GM03348 (cell line): ENCODE measurements at places on chromosomes 11 and 22.

- no peak for DNase-seq
Observed at GRCh38 chr11:92411431-92411830, 186.8 kb downstream of the FAT3 start.

DNA sequence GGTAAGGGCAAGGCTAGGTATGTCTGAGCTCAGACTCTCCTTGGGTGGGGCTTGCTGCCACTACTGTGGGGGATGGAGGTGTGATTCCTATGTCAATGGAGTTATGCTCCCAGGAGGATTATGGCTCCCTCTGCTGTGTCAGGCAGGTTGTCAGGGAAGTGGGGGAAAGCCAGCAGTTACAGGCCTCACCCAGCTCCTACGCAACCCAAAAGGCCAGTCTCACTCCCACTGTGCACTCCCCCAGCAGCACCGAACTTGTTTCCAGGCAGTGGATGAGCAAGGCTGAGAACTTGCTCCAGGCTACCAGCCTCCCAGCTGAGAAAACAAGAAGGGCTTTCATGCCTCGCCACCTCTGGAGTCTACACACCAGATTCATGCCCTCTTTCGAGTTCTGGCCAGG is 18.2 kb downstream of the C11orf91 start:
- DNase-seq = no peak

GRCh38 chr22:18905540-18906409 is at the start of gene DGCR6:
Gene DGCR6, plus strand, starts transcription at chr22:18906320. Its CDS starts 55 bp downstream, at chr22:18906375.
- no peak for DNase-seq

DNA sequence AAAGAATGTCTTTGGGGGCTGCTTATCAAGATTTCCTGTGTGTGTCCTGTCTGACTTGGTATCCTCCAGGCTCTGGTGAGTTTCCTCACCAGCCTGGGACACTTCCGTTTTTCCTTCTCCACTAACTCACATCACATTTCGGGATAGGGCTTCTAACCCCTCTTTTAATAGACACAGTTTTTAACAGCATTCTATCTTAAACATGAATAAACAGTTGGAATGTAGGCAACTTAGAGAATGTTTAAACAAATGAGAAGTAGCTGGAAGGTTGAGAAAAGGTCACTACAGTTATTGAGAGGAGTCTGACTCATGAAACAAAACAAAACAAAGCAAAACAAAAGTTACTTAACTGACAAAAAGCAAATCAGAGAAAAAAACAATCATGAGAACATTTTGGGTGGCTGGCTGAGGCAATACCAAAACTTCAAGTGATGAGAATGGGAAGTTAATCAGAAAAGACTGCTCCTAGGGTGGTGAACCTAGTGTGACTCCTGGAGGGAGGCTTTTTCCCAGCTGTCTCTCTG is 64.7 kb upstream of the CTSC start:
- DNase-seq = peak; percentile 34

- no peak for DNase-seq
Observed at GRCh38 chr11:62477927-62478326, 59.1 kb downstream of the SCGB1A1 start.

- no peak for DNase-seq
Observed at GRCh38 chr11:93858121-93858775, 7.8 kb upstream of the VSTM5 start.

DNA sequence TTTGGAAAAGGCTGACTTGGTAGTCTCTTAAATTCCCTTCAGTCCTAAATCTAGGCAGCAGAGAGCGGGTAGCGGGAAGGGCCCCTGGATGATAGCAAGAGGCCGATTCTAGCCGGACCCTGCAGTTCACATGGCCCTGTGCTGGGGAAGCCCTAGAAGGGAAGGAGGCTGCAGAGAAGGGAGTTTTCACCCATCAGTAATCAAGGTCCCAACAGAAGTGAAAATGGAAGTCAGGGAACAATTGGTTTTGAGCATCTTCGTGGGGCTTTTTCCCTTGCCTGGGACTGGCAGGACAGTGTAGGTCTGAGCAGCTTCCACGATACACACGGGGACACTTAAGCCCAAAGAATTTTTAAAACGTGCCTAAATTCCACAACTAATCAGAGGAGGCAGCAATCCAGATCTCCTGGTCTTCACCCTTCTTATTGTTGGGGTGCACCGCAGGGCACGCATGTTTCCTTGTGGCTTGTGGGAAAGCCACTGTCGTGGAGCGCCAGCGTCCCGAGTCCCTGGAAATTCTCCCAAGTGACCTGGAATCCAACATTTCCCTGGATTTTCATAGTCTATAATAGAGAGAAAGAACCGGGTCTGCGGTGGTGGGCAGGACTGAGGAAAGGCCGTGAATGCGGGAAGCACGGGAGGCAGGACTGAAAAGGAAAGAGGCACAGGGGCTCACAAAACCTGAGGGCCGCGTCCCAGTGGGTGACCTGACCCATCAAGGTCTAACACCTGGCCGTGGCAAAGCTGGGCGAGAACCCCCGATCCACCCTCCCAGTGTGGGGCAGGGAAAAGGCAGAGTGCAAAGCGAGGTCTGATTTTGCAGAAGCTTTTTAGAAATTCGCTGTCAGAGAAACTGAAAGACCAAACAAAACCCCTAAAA is 846 bp upstream of the OAF start:
- DNase-seq = peak; percentile 44

DNA sequence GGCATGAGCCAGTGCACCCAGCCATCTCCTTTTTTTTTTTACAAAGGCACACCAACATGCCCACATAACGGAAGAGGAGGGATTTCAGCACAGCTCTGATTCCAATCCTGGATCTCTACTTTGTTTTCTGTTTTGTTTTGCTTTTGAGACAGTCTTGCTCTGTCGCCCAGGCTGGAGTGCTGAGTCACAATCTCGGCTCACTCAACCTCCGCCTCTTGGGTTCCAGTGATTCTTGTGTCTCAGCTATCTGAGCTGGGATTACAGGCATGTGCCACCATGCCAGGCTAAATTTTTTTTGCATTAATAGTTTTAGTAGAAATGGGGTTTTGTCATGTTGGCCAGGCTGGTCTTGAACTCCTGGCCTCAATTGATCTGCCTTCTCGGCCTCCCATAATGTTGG is 28.1 kb downstream of the VSTM5 start:
- DNase-seq = no peak

- DNase-seq = no peak
Observed at GRCh38 chr11:130892861-130893260, 23.4 kb downstream of the SNX19 start.

DNA sequence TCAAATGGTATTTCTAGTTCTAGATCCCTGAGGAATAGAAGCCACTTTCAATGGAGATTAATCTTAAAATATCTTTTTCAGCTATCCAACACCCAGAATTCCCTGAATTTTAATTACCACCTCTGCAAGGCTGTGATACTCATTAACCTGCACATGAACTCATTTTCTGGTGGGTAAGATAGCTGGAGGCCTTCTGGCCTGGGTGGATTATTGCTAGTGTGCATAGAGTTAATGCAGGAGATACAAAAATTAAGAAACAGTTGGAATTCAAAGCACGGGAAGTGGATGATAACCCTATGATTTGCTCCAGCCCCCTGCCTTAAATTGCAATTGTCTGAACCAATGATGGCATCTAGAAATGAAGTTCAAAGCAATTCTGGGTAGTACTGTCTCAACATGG is 115.0 kb downstream of the ATG16L2 start:
- DNase-seq = no peak

DNA sequence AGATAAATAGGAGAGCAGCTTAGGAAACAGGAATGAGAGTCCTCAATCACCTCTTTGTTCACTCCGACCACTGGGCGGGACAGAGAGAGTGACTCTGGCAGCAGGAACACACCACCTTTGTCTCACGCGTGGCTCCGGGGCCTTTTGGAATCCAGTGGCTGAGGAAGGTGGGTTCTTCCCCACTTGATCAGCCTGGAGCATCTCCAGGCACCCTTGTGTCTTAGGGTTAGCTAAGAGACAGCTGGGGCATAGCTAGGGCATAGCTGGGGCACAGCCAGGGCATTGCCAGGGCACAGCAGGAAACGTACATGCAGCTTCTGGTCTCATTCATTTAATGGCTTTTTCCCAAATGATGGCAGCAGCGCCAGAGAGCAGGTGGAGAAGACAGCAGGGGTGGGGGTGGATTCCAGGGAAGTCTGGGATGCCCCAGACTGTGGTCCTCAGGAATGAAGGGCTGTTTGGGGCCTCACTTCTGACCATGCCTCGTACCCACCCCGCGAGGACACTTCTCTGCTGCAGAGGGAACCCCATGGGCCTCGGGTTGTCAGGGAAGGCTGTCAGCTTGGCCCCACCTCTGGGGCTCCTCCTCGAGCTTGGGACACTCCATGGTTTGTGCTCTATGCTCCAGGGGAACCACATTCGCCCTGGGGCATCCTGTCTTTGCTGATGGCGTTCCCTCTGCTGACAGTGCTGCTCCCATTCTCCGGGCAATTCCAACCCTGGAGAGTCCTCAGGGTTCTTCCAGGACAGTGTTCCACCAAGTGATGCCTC is 30.4 kb upstream of the SHANK2 start:
- no peak for DNase-seq

DNA sequence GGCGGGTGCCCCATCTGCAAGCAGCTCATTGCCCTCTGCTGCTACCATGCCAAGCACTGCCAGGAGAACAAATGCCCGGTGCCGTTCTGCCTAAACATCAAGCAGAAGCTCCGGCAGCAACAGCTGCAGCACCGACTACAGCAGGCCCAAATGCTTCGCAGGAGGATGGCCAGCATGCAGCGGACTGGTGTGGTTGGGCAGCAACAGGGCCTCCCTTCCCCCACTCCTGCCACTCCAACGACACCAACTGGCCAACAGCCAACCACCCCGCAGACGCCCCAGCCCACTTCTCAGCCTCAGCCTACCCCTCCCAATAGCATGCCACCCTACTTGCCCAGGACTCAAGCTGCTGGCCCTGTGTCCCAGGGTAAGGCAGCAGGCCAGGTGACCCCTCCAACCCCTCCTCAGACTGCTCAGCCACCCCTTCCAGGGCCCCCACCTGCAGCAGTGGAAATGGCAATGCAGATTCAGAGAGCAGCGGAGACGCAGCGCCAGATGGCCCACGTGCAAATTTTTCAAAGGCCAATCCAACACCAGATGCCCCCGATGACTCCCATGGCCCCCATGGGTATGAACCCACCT is 28.0 kb upstream of the L3MBTL2 start:
- DNase-seq = no peak

DNA sequence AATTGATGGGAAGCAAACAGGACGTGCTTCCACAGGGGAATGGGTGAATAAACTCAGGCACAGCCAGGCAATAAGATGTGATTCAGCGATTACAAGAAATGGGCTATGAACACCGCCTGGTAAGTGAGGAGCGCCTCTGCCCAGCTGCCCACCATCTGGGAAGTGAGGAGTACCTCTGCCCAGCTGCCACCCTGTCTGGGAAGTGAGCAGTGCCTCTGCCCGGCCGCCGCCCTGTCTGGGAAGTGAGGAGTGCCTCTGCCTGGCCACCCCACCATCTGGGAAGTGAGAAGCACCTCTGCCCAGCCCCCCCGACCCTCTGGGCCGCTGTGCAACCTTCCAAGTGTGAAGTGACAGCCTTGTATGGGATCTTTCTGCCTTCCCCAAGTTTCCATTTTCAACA is 73.2 kb upstream of the PRR5 start:
- DNase-seq = no peak

DNA sequence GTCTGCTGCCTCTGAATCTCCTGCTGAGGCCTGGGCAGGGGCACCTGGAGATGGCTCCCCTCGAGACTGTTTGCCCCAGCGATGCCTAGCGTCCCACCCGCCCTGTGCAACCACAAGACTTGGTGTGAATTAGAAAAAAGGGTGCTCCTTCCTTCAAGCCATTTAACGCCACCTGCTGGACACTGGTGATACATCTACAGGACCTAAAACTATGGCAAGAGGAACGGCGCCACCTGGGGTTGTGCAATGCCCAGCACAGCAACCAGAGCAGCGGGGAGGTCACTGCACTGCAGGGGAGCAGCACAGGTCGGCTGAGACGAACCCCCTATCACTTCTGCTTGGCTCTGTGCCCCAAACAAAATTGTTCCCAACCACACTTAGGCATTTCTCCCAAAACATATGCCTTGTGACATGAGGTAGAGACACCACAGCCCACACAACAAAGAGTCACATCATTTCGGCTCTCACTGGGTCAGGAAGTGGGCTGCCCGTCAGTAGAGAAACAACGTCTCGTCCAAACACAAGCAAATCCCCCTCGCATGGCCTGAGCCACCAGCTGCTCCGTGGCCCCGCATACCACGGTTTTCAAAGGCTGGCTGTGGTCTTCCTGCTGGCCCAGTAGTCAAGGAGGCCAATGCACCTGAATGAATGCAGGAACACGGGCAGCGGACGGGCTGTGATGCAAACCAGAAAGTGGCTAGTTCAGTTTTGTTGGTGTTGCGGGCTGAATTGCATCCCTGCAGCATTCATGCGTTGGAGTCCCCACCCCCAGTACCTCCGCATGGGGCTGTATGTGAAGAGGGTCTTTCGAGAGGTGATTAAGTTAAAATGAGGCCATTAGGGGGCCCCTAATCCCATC is 171.9 kb downstream of the SHANK2 start:
- DNase-seq = peak; percentile 77

- DNase-seq = no peak
Observed at GRCh38 chr11:59380263-59381059, 21.8 kb downstream of the OR5AN1 start.

GRCh38 chr22:24583221-24584165 is 9.4 kb downstream of the LRRC75B start:
- peak; percentile 31 for DNase-seq

DNA sequence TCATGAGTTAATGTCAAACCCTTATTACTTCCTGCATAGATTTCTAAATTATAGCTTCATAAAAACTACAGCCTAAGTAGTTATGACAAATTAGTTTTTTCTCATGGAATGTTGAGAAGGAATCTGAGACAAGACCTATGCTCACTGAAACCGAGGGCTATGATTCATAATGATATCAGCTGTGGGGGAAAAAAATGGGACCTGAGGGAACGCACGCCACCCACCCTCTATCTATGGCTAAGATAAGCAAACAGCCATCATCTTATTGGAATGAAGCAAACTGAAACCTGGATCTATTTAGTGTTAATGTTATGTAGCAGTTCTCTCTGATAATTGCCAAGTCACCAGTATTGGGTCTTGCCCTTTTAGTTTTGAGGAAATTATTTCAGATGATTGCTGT is 906.9 kb upstream of the RAG2 start:
- peak; percentile 45 for DNase-seq
